ENCODE measurements at places on chromosomes 12 and 14.

DNA sequence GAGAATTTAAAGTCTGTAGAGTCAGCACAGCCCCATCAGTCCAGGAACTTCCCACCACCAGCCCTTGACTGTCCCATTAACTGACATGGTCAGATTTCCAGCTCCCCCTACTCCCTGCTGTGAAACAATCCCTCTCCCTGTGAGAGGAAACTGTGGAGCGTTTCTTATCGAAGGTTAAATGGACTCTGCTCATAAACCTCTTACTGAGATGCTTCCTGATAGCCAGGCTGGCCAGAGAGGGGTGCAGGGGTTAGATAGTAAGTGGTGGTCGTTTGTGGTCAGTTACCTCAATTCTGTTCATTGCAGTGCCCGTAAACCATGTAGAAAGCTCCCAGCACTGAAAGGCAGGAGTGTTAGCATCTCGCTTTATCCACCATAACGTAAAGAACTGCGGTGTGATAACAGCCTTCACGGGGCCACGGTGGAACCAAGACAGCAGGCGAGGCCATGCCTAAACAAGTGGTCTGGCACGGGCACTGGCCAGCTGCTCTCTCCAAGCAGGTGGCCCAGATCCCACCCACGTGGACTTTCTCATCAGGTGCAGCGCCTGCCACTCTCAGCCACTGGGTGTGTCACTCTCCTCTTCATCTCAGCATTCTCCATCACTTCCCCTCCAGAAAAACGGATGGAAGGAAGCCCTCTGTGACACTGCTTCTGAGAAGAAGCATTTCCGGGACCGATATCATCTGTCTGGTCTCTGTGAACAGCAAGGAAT is 102.2 kb downstream of the FBXL14 start:
- DNase-seq: no peak

GRCh38 chr12:40238266-40238902 is 13.6 kb downstream of the LRRK2 start:
- DNase-seq: no peak

DNA sequence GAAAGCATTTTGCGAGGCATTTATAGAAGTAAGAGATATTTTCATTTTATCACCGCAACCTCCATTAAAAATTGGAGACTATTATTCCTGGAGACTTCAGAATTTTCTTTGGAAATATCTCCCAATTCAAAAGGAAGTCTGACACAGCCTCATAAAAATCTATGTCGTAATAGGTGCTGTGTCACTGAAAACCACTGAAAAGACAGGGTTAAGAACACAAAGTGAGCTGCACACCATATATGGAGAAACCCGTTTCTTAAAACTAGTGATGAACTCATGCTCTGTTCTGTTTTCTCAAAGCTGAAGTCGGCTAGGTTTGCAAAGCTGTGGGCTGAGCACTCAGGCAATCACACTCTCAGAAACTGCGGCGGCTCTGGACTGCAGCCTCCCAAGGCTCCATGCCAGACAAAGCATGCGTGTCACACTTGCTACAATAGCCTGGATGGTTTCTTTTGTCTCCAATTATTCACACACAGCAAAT is at the start of gene GLIPR1:
GLIPR1 (plus strand) TSS at position 287 of the 481 bp plus-strand sequence; CDS start at position 413, 126 bp downstream.
- peak; percentile 80 for DNase-seq

DNA sequence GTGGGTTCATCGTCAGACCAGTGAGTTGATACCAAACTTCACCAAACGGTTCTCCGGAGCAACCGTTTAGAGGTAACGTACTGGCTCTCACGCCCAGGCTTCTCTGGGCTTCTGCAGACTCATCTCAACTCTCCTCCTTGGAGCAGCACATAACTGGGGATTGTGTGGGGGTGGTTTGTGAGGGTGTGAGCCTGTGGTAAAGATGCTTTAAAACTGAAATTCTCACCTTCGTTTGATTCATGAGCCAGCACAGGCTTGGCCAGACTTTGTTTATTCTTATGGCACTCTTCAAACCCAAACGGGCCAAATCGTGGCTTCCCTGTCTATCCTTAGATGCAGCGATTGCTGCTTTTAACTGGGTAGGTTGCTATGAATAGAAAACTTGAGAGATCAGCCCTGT is 121.3 kb downstream of the SAMD4A start:
- DNase-seq: no peak

DNA sequence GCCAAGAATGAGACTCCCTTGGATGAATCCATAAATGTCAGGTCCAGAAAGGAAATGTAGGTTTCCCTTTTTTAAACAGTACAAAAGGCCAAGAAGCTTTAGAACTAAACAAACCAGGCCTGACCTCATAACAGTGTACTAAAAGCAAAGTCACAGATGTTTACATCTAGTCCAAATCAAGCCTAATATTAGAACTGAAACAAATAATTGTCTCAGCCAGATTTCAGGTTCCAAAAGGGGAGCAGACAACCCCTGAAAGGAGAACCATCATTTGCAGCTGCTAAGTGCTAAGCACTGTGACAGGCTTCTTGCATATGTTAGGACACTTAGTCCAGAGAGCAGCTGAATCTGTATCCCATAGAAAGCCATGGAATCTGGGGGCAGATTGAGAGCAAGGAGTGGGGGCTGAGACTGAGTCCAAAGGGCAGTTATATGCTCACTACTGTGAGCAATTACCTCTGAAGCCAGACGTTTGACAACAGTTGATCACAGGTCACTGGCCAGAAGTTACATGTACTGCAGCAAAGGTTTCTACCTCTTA is 90.1 kb downstream of the STXBP6 start:
- no peak for DNase-seq

- peak; percentile 4 for DNase-seq
These were observed 855 bp downstream of the MNAT1 start for GRCh38 chr14:60735416-60735815.

DNA sequence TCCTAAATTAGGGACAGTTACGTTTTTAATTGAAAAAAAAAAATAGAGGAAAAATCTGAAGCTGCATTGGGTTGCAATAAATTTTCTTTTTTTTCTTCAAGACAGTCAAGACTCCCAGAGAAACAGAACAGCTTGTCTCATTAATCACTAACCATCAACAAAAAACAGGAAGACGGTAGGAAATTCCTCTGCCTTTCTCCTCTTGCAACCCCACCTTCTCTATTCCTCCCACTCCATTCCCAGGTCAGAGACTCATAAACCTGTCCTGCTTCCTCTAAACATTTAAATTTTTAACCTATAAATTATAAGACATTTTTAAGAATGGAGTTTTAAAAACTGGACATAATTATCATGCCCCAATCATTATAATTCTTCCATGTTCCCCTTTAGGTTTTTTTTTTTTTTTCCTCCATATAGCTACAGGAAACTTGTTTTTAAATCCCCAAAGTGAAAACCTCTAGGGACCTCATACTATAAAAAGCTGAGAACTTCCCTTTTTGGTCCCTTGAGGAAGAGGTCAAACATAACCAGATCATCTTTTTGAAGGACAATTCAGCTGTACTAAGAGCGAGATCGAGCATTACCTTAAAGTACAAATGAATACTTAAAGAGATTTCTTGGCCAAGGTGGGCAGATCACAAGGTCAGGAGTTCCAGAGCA is 36.0 kb downstream of the CPM start:
- DNase-seq: no peak

GRCh38 chr14:58635091-58635830 is 2.5 kb upstream of the DACT1 start:
- DNase-seq: no peak

- DNase-seq: no peak
These were observed 22.4 kb downstream of the PROX2 start for GRCh38 chr14:74853581-74853980.

DNA sequence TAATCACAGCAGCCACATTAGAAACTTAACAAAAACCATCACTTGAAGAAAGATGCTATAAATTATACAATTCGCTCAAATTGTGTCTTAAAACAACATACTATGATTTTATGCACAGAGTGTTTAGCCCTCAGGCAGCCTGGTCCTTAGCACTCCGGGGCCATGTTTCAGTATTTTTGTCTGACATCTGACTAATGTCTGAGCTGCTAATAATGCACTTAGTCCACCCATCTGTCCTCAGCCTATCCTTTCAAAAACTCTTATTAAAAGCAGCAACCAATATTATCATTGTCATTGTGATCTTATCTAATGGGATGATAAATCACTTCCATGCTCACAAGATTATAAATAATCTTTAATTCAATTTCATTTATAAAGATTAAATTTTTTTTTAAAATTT is 602.7 kb upstream of the FOXG1 start:
- no peak for DNase-seq

GRCh38 chr14:95068080-95068479 is 89.2 kb downstream of the DICER1 start:
- no peak for DNase-seq

DNA sequence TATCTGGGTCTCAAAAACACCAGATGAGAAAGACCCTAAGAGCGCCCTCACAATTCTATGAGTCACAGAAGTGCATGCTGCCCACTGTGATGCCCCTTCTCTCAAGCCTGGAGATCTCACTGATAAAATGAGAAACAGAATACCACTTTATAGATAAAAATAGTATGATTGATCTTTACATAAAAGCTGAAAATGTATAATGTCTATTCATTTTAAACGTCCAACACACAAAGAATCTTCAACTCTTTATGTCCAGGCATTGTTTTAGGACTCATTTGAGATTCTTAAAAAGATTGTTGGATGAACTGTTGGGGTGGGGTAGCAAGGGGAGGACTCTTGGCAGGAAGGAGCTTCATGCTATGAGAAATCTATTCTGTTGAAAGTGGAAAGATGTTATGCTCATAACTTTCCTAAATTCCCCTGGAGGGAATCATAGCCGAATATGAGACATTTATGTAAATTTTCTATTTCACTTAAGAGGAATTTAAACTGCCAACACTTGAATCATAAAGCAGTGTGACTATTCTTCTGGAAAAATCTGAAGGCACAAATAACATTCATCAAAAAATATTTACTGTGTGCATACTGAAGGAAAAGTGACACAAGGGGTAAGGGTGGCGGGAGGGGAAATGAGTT is 174.6 kb downstream of the STXBP6 start:
- DNase-seq: no peak

- no peak for DNase-seq
These were observed 13.4 kb upstream of the TTC7B start for GRCh38 chr14:90829677-90830076.

GRCh38 chr14:86057018-86057667 is 527.2 kb downstream of the FLRT2 start:
- peak; percentile 58 for DNase-seq

GRCh38 chr14:92551044-92551841 is 37.7 kb downstream of the RIN3 start:
- DNase-seq: no peak

- peak; percentile 69 for DNase-seq
These were observed 156.3 kb upstream of the PZP start for GRCh38 chr12:9364224-9365176.

GRCh38 chr12:87127272-87127671 is 871.1 kb upstream of the MGAT4C start:
- peak; percentile 58 for DNase-seq

- no peak for DNase-seq
These were observed 210.1 kb upstream of the DIO3 start for GRCh38 chr14:101351146-101351545.

DNA sequence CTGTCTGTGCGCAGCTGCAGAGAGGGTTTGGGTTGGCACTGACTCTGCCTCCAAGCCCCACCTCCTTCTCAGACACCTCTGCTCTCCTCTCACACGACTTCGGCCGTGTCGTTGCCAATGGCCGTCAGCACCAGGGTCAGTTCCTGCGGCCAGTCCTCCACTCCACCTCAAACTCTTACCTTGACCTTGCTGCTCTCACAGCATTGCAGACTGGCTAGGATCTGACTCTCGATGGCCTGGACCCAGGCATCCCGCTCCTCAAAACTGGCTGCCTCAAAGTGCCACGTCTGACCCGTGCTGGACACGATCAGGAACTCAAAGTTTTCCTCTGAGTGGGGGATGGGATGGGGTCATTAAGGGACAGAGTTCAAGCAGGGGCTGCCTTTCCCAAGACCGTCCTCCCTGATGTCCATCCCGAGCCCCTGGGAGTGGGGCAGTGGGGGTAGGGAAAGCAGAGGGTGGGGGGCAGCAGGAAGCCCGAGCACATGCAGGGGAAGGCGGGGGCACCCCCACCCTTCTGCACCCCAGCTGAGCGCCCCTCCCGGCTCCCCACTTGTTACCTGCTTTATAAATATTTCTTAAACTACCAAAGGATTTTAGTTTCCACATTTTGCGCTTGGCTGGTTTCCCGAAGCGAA is 10.7 kb downstream of the AGAP2 start:
- DNase-seq: no peak

- no peak for DNase-seq
These were observed 31.9 kb downstream of the BMP4 start for GRCh38 chr14:53924753-53925152.

GRCh38 chr12:26017484-26018211 is 59.2 kb downstream of the RASSF8 start:
- DNase-seq: no peak

GRCh38 chr12:124679533-124680371 is 112.3 kb upstream of the NCOR2 start:
- peak; percentile 74 for DNase-seq

DNA sequence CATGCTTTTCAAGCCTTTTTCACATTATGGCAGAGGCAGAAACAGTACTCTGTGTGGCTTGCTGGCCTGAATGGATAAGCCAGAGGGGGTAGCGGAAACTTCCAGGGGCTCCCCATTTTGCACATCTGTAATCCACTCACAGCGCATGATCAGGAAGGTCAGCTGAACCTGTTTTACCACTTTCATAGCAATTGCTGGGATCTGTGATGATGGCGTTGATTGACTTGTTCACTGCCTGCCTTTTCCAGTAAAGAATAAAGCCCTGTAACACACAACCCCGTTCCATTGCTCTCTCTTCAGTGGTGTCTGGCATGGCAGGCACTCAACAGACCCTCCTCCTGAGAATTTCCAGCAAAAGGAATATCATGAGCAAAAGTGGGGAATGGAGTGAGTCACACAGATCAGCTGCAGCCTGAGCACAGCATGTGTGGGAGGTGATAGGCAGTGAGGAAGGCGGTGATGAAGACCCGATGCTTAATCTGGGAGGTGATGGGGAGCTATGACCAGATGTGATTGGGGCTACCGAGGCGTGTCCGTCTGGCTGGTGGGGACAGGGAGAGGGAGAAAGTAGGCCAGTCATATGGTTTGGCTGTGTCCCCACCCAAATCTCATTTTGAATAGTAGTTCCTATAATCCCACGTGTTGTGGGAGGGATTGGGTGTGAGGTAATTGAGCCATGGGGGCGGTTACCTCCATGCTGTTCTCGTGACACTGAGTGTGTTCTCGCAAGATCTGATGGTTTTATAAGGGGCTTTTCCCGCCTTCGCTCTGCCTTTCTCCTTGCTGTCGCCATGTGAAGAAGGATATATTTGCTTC is 44.7 kb upstream of the CHST11 start:
- DNase-seq: peak; percentile 56

Data from Ammon's horn (tissue), 1 donor.